ENCODE measurements at places on chromosomes 16 and 17.
A peak's percentile ranks its signal among the peaks of the same experiment; 100 is the strongest.

- DNase-seq, result no peak
Measured at GRCh38 chr17:41452281-41452680, 11.5 kb upstream of the KRT38 start.

- DNase-seq, result no peak
Measured at GRCh38 chr17:7644775-7645174, 6.0 kb upstream of the ATP1B2 start.

- peak; percentile 65 for DNase-seq
Measured at GRCh38 chr17:82349287-82349701, 9.8 kb upstream of the TEX19 start.

GRCh38 chr16:85998868-85999729 is 100.1 kb downstream of the IRF8 start:
- DNase-seq, result no peak

DNA sequence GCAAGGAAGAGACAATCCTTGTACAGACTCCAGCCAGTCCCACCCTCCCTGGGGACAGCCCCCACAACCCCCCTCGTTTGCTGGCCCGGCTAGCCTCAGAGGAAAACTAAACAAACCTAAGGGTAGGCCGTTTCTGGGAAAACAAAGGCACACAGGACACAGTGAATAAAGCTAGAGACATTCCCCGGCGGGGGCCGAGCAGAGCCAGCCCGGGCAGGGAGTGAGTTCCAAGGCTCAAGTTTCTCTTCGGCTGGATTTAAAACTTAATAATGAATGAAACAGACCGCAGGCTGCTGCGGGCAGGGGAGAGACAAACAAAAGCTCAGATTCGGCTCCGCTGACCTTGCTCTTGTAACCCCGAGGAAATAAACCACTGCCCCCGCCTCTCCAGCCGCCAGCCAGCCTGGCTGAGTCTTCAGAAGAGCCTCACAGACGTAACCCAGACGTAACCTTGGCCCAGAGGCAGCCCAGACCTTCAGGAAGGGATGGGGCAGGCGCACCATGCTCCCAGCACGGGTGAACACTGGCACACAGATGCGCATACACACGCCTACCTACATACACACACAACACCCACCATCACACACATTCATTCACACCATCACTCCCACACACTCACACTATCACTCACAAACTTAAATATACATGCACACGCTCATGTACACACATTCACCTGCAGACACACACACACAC is 216.0 kb downstream of the ZNF423 start:
- peak; percentile 78 for DNase-seq

DNA sequence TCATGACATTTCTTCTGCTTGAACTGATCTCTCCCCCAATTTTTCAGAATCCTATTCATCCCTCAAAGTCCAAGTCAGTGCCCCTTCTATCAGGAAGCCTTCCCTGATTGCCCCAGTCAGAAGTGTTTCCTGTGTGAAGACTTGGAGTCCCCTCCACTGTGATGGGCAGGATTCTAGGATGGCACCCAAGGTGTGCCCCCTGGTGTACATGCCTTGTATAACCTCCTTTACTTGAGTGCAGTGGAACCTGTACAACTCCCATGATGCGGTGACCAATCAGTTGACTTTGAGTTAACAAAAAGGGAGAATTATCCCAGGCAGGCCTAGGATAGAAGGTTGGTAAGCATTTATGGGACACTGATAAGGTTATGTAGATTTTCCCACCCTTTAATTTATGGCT is 23.4 kb downstream of the MYH13 start:
- no peak for DNase-seq

DNA sequence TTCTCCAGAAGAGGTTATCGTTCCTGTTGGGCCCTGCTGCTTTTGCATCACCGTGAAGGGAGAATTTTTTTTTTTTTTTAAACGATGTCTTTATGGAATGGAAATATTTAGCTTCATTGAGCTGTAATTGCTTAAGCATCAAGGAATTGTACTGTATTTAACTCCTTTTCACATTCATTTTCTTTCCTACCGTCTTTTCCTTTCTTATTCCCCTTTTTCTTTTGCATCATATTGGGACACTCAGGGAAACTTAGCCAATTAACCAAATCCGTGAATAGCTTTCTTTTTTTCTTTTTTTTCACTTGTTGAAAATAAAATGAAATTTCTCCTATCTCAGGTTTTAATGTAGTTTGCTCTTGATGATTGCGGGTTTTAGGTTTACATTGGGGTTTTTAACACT is 1.5 kb downstream of the TNRC6A start:
- DNase-seq, result no peak

DNA sequence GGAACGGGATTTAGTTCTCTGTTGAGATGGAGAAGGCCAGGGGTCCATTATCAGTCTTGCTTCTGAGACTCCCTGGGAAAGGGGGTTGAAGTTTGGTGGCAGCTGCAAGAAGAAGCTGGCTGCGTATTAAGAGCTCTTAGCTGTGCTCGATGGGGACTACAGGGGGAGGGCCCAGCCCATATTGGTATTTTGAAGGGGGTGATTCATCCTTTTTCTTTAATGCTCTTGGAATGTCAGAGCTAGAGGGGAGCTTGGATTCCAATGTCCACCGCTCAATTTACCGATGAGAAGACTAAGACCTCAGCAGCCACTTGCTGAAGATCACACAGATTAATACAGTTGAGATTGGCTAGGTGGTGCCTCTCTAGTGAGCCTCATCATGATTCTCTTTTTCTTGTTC is 5.0 kb downstream of the NOG start:
- DNase-seq, result no peak
